D721Med (cell line): ENCODE measurements at places on chromosomes 2 and 18.

DNA sequence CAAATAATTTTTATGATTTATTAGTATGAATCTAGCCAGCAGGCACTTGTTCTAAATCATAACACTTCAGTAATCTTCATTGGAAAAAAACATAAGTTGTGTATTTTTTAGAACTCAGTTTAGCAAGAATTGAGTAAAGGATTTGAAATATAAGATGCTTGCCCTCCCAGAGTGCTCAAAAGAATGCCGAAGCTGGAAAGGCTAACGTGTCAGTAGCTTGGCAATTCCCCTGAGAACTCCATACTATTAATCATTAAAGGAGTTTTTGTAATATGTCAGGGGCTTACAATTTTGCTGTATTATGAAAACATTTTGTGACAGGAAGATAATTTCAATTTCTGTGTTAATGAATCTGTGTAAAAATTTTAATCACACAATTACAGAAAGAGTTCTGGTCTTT, 122.7 kb downstream of the GULP1 start:
- DNase-seq: no peak

- DNase-seq: no peak
Observed at GRCh38 chr2:222708274-222708710, 36.8 kb downstream of the MOGAT1 start.

DNA sequence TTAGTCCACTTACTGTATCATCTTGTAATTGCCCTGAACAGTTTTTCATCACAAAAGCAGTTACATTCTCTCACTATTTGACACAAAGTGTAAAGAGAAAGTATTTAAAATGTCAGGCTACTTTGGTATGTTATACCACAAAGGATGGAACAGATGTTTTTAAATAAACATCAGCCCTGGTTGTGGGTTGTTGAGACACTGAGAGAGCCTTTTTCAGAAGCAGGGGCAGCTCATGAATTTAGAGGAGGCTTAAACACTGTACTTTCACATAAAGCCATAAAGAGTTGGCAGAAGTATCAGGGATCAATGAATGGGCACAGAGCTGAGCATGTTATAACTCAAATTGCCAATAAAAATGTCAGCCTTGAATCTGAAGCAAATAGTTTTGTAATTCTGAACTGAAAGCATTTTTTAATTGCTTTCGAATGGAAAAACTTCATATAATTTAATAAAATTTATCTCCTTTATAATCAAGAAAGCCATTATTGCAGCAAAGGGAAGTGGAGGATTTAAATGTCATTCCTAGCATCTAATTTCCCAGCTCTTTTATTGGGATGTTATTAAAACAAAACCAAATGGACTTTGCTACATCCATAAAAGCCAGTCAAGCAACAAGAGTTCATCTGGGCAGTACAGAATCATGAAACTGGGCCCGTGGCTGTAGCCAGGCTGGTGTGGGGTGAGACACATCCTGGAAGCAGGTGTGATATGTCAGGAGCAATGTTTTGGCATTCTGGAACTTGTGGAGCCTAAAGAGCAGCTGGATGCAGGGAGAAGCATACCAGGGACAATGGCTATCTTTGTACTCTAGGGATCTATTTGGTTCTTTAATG, 95.1 kb upstream of the NT5C1B start:
- no peak for DNase-seq

GRCh38 chr2:19685731-19686130, 216.1 kb downstream of the TTC32 start:
- DNase-seq: no peak

GRCh38 chr18:54787616-54788015, 40.7 kb upstream of the RAB27B start:
- no peak for DNase-seq

DNA sequence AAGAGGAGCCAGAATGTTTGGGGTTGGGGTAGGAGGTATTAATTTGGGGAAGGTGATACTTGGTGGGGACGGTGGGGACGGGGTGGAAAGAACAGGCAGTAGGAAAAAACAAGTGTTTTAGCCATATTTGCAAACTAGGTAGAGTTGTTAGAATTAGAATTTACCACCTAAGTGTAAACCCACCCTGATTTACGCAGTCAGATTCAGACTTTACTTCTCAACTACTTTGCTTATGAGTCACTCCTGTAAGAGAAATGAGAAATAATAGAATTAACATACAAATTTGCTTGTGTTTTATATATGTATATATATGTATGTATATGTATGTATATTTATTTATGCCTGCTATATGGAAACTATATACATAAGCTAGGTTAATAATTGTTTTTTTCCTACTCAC, 1168.2 kb upstream of the ZEB2 start:
- no peak for DNase-seq
